ENCODE measurements at places on chromosomes 5 and 9.

- H3K4me3 ChIP-seq, result no peak overlapping the region
- H3K36me3 ChIP-seq, result no peaks in the 10 kb centered on the region
- DNase-seq, result no peak
These were observed 71.6 kb upstream of the FRRS1L start for GRCh38 chr9:109238655-109239054.

DNA sequence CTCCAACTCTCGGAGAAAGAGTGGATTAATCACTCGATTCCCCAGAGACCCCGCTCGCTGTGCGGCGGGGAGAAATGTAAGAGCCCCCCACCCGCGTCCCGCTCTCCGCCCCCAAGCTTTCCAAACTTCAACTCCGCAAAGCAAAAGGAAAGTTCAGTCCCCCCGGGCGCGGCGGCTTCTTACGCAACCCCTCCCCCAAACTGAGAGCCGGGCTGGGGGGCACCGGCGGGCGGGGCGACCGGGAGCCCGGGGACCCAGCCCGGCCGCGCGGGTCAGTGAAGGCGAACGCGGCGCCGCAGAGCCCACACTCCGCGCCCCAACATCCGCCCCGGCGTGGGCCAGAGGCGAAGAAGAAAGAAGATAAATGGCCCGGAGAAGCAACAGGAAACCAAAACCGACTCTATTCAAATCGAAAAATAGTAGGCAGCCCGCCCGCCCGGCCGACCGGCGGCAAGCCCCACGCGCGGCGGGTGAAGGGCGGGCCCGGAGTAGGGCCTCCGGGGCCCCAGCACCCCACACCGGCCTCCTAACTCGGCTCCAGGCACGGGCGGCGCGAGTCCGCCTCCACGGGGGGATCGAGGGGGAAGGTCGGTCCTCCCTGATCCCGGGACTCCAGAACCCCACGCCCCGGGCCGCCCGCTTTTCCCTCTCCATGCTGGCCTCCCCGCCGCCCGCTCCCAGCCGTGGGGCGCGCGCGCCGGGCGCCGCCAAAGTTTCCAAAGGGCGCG, 720 bp downstream of the NOTCH1 start:
- H3K27ac ChIP-seq, result peak overlapping the region; percentile 84
- H3K27me3 ChIP-seq, result no peaks in the 10 kb centered on the region
- peak; percentile 72 for DNase-seq
- H3K36me3 ChIP-seq, result peaks cover 9% of the 10 kb centered on the region

DNA sequence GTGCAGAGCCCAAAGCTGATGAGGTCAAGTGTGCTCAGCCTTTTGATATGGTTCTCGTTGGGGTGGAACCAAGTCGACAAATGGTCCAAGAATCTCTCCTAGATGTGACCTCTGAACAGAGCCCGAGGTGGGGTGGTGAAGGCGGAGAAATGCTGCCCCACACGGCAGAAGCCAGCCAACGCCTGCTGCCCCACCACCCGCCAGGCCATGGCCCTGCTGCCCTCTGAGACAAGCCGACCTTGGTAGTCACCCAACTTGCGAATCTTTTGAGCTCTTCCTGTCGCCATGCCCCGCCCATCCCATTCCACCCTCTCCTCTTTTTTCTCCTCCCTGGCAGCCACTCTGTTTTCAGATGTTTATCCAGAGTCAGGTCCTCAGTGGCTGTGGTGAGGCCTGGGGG, 91.5 kb upstream of the EGFLAM start:
- no peak overlapping the region for H3K4me3 ChIP-seq
- no peaks in the 10 kb centered on the region for H3K36me3 ChIP-seq
- H3K27ac ChIP-seq, result no peak overlapping the region
- no peak for DNase-seq

- H3K27me3 ChIP-seq, result no peaks in the 10 kb centered on the region
- peaks cover 12% of the 10 kb centered on the region for H3K4me1 ChIP-seq
- no peak overlapping the region for H3K4me3 ChIP-seq
- no peak for DNase-seq
These were observed 19.5 kb upstream of the TTC33 start for GRCh38 chr5:40775085-40775845.

DNA sequence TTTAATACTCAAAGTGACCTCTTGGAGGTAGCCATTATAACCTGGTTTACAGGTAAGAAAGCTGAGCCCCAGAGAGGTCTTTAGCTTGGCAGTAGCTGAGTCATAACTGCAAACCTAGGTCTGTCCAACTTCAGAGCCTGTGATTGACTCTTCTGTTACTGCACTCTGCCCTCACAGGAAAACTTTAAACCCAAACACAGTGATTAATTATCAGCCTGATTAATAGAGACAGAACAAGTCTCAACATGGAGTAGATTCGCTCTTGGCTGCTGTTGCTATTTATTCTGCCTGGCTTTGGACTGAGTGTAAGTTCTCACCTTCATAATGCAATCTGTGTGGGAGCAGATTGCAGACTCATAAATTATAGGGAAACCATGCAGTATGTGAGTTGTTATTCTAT, 27.4 kb upstream of the TXN start:
- H3K4me3 ChIP-seq, result no peak overlapping the region
- H3K27me3 ChIP-seq, result no peaks in the 10 kb centered on the region
- H3K27ac ChIP-seq, result no peak overlapping the region
- H3K4me1 ChIP-seq, result no peaks in the 10 kb centered on the region

GRCh38 chr5:172356047-172356446, 72.5 kb upstream of the UBTD2 start:
- H3K27me3 ChIP-seq, result no peaks in the 10 kb centered on the region
- no peaks in the 10 kb centered on the region for H3K4me1 ChIP-seq
- H3K27ac ChIP-seq, result no peak overlapping the region

DNA sequence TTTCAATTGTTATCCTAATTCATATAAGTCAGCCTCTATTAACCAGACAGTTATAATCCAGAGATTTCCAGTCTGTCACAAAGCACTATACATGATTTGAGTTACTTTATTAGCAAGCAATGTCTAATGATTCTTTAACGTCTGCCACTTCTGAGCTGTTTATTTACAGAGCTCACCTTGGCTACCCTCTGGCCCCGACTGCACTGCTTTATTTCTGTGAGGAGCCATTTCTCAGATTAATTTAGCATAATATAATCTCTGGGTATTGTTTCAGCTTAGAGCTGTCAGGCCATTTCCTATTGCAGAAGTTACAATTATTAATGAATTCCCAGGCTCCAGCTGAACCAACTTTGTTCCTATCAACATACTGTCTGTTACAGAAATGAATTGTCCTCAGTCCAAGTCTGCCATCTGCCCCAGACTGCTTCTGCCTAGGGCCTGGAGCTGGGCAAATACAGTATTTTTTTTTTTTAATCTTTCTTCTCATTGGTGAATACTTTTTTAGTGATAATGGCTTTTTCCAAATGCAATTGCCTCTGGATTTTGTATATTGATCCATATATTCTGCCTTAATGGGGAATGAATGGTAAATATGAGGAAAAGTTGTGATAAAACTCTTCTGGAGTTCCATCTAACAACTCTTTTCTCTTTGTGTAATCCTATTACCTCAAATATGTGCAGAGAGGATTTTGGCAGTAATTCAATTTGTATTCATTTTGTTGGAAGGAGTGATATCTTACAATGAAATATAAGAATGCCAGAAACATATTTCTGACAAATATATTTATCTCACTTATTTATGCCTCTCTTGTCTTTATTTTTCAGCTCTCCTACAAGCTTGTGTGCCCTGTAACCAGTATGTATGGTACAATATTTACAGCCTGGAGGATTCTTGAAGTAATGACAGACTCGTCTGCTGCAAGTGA, 104.7 kb downstream of the FOCAD start:
- H3K4me3 ChIP-seq, result no peak overlapping the region
- DNase-seq, result no peak
- H3K4me1 ChIP-seq, result peaks cover 4% of the 10 kb centered on the region
- H3K27me3 ChIP-seq, result no peaks in the 10 kb centered on the region

GRCh38 chr5:177232761-177233160, 70.8 kb downstream of the RAB24 start:
- no peaks in the 10 kb centered on the region for H3K27me3 ChIP-seq
- H3K36me3 ChIP-seq, result peaks cover 10% of the 10 kb centered on the region
- H3K4me1 ChIP-seq, result peaks cover 15% of the 10 kb centered on the region

DNA sequence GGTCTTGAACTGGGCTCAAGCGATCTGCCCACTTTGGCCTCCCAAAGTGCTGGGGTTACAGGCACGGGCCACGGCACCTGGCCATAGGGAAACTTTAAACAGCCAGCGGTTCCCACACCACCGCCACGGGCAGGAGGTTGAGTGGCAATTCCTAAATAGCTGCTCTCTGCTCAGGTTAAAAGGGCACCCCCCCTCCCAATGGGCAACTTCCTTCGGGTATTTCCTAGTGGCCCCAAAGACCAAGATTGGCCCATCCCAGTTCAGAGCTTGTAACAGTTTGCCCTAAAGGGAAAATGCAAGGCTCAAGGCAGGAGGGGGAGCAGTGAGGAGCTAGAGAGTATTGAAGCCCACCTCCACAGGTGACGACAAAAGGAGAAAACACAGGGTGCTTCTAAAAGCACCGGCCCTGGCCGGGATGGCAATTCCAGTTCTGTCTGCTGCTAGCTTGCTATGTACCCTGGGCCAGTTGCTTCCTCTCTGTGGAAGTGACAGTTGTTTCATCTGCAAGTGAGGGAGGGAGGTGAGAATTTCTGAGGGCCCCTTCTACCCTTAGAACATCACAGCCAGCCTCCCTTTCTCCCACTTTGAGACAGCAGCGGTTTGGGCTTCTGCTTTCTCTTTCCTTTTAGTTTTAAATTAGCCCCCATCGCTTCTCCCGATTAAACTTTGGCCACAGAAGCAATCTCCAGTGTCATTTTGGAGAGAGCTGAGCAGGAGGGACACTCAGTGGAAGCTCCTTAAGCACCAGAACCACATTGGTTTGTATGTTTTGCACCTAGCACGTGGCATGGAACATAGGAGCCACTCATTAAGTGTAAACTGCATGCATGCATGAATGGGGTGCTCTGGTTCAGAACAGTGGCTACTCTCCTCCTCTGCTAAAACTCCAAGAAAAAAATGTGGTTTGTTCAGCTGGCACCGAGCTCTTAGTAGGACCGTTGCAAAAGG, 17.3 kb upstream of the TNIP1 start:
- peak overlapping the region; percentile 27 for H3K4me3 ChIP-seq
- peak overlapping the region; percentile 80 for H3K27ac ChIP-seq
- peaks cover 37% of the 10 kb centered on the region for H3K36me3 ChIP-seq
- DNase-seq, result peak; percentile 55

DNA sequence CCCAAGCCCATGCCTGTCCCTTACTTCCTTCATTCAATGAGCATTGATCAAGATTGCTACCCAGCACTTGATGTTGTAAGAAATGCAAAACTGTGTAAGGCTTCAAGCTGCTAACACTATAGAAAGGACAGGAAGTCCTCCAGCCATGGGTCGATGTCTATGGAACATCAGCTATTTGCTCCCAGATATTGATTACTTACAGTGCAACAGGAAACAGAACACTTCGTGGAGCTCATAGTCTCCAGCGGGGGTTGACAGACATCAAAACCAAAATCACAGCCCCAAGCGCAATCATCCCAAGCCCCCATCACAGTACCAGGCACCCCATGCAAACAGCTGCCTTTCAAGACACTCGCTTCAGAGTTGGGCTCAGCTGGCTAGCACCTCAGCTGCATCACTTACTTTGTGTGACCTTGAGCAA, 26.8 kb upstream of the DUSP1 start:
- no peaks in the 10 kb centered on the region for H3K27me3 ChIP-seq
- DNase-seq, result no peak
- H3K27ac ChIP-seq, result no peak overlapping the region
- no peaks in the 10 kb centered on the region for H3K36me3 ChIP-seq
- H3K4me1 ChIP-seq, result peaks cover 6% of the 10 kb centered on the region
- H3K4me3 ChIP-seq, result no peak overlapping the region

DNA sequence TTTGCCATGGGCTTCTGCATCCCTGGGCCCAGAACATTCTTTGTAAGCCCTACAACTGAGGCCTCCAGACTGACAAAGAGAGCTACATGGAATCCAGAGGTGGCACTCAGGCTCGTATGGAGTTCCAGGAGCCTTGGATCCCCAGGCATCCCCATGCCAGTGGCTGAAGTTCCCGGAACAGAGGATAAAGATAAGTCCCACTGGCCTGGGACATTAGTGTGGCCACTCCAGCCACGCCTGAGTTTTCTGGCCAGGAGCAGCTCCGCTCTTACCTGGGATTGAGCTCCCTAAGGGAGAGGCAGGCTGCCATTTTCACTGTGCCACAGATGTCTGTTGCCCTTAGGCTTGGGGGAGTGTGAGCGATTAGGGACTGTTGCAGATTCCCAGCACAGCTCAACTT, 656.3 kb upstream of the FAM174A start:
- H3K27me3 ChIP-seq, result no peaks in the 10 kb centered on the region
- H3K4me1 ChIP-seq, result no peaks in the 10 kb centered on the region
- no peaks in the 10 kb centered on the region for H3K36me3 ChIP-seq
- H3K27ac ChIP-seq, result no peak overlapping the region
- no peak overlapping the region for H3K4me3 ChIP-seq
- no peak for DNase-seq

GRCh38 chr9:27437652-27438373, 86.3 kb upstream of the IFNK start:
- DNase-seq, result no peak
- H3K27ac ChIP-seq, result no peak overlapping the region
- H3K4me1 ChIP-seq, result peaks cover 13% of the 10 kb centered on the region
- no peaks in the 10 kb centered on the region for H3K27me3 ChIP-seq

- no peak overlapping the region for H3K27ac ChIP-seq
- no peaks in the 10 kb centered on the region for H3K36me3 ChIP-seq
- no peak overlapping the region for H3K4me3 ChIP-seq
These were observed 77.2 kb downstream of the ADAMTS16 start for GRCh38 chr5:5217371-5217770.

DNA sequence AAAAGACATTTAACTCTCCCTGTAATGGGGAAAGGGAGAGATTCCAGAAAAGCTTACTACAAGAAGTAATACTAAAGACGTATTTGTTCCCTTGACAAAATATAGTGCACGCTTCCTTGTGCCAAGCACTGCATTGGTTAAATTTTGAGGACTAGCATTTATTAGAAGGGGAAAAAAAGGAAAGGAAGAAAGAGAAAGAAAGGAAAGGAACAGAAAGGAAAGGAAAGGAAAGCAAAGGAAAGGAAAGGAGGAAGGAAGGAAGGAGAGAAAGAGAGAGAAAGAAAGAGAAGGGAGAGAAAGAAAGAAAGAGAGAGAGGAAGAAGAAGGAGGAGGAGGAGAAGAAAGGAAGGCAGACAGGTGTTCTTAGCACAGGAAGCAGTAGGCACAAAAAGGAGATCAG, 110.1 kb upstream of the CDH6 start:
- no peak overlapping the region for H3K4me3 ChIP-seq
- no peak overlapping the region for H3K27ac ChIP-seq
- DNase-seq, result no peak
- H3K4me1 ChIP-seq, result no peaks in the 10 kb centered on the region
- no peaks in the 10 kb centered on the region for H3K27me3 ChIP-seq

- no peak overlapping the region for H3K4me3 ChIP-seq
- no peaks in the 10 kb centered on the region for H3K36me3 ChIP-seq
- no peak overlapping the region for H3K27ac ChIP-seq
- no peaks in the 10 kb centered on the region for H3K27me3 ChIP-seq
- DNase-seq, result no peak
- no peaks in the 10 kb centered on the region for H3K4me1 ChIP-seq
These were observed 29.7 kb downstream of the SHB start for GRCh38 chr9:38039090-38039906.

DNA sequence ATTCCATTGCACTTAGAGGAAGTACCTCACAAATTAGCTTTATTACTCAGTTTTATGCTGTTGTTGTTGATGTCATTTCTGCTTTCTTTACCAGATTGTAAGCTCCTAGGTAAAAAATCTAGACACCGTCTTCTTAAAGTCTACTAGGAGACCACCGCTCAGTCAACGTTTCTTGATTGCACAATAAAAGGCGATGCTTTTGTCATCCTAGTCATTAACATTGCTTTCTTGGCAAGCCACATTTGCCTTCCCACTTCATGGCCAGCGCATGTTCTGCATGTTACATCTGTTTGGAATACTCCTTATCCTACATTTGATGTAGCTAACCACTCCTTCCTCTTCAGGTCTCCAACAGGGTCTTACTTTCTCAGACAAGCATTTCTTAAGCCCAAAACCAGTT, 464.0 kb upstream of the TUSC1 start:
- DNase-seq, result no peak
- H3K36me3 ChIP-seq, result no peaks in the 10 kb centered on the region
- no peak overlapping the region for H3K27ac ChIP-seq
- H3K27me3 ChIP-seq, result no peaks in the 10 kb centered on the region
- no peak overlapping the region for H3K4me3 ChIP-seq
